ENCODE measurements at places on chromosomes 12 and 14.

DNA sequence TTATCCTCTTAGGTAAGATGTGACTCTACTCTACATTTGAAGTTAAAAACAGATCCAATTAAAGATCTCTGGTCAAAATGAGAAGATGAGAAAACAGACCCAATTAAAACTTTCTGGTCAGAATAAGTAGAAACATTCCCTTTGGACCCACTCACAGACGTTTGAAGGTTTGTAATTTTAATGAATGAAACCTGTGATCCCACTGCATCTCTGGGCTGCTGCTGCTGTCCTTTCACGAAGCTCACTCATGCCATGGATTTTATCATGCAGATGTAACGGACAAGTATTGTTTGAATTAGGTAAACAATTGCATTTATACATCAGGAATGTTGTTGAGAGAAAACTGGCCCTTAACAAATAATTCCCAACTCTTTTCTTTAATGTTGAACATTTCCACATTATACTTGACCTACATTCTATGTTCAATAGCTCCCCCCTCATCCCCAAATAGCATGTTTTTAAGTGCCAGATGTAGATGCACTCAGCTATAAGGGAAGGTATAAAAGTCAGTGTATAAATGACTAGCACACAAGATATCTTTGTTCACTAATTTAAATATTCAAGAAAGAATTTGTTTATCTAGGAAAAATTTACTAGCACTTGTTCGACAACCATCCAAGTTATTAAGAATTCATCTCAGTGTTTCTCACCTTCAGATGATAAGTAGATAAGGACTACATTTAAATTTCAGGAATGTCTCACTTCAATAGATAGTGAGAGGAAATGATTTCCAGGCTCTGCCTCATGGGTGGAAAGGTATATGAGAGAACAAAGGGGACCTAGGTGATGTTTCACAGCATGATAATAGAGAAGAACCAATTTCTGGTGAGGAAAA lies 202.3 kb upstream of the LMNTD1 start:
- DNase-seq = no peak

DNA sequence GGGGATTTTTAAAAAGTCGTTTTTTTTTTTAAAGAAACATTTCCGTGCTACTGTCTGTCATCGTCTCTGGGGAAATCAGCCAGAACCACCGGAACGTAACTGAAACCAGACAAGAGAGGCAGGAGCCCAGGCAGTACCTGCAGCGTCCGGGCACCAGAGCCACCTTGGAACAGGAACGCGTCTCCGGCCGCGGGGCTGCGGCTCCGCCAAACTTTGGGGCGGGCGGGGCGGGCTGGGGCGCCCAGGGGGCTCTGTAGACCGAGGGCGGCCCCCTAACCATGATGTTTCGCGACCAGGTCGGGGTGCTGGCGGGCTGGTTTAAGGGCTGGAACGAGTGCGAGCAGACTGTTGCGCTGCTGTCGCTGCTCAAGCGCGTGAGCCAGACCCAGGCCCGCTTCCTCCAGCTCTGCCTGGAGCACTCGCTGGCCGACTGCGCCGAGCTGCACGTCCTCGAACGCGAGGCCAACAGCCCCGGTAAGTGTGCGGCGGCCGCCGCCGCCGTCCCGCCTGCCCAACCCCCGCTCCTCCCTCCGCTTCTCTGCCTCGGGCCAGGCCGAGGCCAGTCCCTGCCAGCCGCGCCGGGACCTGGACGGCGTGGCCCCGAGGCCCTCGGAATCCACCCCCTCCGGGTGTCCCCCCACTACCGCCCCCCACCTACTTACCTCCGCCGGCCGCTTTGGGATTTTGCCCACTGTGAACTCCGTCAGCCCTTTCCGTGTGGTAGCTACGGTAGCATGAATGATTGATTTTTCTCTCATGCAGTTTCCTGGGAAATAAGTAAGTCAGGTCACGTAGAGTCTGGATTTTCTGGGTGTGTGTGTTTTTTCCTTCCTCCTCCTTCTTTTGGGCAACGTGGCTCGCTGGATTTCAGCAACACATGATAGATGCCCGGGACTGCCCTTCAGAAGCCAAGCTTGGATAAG lies 972 bp downstream of the SAMD4A start:
- DNase-seq = peak; percentile 19

GRCh38 chr14:93316716-93317115 lies 16.1 kb downstream of the BTBD7 start:
- no peak for DNase-seq

- no peak for DNase-seq
Observed at GRCh38 chr14:60184146-60184904, 19.1 kb upstream of the DHRS7 start.
